Kidney capillary endothelial cell (primary cell): ENCODE measurements at places on chromosomes 13 and 19.
A peak's percentile ranks its signal among the peaks of the same experiment; 100 is the strongest.

GRCh38 chr13:51764184-51765141 is 39.5 kb downstream of the DHRS12 start:
- DNase-seq, result peak; percentile 32

- DNase-seq, result no peak
Observed at GRCh38 chr13:109781384-109782065, 4.9 kb downstream of the IRS2 start.

DNA sequence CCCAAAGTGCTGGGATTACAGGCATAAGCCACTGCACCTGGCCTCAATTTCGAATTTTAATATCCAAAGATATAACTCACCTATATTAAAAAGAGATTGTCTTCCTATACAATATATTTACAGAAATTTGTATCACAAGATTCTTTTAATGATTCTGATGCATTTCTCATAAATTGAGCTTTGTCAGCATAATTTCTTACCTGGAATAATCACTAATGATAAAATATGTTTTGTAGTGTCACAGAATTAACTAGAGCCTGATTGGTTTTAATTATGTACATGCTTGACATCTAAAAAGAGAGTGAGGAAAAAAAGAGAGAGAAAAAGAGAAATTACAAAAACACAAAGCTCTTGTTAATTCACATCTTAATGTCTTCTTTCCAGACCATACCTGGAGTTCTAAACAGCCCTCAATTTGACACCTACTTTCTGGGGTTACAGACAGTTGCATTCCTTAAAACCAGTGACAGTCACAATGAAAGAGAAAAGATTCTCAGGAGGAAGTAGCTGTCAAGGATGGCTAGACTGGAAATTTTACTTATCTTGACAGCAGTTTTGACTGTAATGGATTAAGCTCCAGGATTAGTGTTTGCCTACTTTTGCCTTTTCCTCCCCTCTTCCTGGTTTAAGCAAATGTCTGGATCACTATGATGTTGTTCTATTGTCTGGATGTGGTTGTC is 214.4 kb downstream of the SPRY2 start:
- DNase-seq, result no peak

DNA sequence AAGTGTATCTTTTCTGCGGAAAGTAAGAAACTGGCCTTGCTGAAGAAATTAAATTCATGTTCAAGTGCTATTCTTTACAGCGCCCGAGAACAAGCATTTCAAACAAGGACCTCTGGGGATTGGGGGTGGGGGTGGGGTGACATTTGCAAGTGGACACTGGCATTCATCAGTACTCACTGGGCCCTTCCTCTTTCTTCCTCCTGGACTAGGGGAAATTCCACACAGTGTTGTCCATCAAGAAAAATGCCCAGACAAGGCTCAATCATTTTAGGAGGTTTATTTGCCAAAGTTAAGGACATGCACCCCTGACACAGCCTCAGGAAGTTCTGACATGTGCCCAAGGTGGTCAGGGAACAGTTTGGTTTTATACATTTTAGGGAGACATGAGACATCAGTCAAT is 22.9 kb upstream of the OR10H1 start:
- DNase-seq, result no peak

GRCh38 chr13:24313439-24313838 is 4.1 kb downstream of the C1QTNF9 start:
- DNase-seq, result peak; percentile 44
